Posterior vena cava (tissue), 2 donors: ENCODE measurements at places on chromosomes 6 and 20.

DNA sequence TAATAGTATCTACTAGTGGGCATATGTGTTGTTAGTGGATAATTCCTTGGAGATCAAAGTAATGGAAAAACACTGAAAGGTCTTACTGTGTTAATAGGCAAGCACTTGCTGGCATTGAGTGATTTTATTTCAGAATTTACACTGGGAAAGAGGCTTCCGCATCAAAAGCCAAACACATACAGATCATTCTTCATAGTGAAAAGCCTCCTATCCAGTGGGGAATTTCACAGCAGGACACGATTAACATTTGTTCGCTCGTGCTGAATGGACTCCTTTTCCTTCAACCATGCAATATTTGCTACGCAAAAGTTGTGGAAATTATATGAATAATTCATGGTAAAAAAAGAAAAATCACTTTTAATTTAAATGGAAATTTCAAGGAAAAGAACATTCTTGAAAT, 26.4 kb downstream of the GABRR1 start:
- DNase-seq, result no peak

DNA sequence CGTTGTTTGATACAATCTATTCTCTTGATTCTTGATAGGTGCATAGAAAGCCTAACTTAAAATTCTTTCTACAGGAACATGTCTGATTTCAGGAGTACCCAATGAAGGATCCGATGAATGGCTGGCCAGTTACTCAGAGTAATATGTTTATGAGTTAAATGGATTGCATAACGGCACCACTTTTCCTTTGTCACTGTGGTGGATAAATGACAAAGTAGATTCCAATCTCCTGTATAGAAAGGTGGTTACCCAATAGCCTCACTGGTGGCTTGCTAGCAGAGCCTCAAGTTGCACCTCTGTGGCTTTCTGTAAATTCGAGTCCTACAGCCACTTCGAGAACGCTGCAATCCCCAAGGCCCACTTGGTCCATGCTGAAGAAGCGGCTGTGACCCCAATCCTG, 28.4 kb downstream of the LHFPL5 start:
- no peak for DNase-seq

GRCh38 chr20:41563087-41563486, 55.1 kb downstream of the CHD6 start:
- no peak for DNase-seq

DNA sequence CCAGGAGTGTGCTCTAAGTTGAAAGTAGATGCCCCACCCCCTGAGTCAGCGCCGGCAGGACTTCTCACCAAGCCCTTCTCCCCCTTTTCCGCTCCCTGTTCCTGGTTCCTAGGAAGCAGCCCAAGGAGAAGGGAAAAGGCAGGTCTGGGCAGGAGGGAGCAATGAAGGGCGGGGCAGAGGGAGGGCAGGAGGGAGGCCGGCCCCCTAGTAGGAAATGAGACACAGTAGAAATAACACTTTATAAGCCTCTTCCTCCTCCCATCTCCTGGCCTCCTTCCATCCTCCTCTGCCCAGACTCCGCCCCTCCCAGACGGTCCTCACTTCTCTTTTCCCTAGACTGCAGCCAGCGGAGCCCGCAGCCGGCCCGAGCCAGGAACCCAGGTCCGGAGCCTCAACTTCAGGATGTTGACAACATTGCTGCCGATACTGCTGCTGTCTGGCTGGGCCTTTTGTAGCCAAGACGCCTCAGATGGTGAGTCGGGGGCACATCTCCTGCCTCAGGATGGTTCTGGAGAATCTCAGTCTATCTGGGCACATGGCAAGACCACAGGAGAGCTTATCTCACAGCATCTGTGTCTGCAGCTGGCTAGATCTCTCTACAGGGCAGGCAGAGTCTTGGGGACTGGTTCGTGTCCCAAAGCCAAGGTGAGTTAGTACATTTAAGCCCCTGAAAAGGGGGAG, at the start of gene PROCR:
TSS of gene PROCR (plus strand) at position 320 of the 681 bp plus-strand sequence. CDS start at position 403, 83 bp downstream.
- peak; percentile 96 for DNase-seq

DNA sequence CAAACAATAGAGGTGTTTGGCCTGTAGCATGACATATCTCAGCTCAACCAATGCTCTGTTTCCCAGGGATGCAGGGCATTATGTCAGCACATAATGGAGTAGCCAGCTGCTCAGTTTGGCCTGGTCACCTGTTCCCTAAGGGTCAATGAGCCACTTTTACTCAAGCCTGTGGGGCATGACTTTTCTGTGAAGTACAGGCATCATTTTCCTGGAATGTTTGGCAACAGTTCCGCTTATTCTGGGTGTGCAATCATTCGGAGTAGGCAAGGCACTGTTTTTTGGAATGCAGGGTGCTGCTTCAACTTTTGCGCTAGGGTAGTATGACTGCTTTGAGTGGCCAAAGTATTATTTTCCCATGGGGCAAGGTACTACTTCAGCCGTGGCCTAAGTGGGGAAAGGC, 665.4 kb downstream of the EPHA7 start:
- no peak for DNase-seq

DNA sequence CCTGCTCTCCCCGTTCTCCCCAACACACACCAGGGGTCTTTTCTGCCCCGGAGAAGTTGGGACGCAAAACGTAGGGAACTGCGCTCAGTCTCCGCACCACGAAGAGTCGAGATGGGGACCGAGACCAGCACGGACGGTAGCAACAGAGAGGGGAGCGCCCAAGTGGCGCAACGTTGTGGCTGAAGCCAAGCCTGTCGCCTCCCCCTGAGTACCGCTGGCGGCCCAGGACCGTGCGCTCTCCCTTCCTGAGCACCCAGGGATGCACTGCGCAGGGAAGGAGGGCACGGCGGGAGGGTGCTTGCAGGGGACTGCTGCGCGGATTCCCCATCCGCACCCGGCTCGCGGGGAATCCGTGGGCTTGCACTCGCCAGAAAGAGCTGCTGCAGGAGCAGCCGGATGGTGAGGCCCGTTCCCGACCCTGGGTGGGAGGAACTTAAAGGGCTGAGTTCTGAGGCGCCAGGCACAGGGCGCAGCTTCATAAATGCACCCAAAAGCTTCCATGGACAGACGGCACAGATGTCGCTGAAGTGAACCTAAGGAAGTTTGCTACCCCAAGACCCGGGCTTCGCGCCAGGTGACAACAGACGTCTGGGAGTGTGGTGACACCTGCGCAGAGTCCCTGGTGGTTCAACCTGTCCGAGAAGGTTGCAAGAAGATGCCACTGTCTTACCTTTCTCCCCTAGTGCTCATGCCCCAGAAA, 178.7 kb downstream of the TBXT start:
- no peak for DNase-seq

GRCh38 chr6:3133515-3133914, 15.0 kb downstream of the BPHL start:
- DNase-seq, result no peak

- DNase-seq, result no peak
Measured at GRCh38 chr6:111274593-111275217, 187.4 kb downstream of the SLC16A10 start.

DNA sequence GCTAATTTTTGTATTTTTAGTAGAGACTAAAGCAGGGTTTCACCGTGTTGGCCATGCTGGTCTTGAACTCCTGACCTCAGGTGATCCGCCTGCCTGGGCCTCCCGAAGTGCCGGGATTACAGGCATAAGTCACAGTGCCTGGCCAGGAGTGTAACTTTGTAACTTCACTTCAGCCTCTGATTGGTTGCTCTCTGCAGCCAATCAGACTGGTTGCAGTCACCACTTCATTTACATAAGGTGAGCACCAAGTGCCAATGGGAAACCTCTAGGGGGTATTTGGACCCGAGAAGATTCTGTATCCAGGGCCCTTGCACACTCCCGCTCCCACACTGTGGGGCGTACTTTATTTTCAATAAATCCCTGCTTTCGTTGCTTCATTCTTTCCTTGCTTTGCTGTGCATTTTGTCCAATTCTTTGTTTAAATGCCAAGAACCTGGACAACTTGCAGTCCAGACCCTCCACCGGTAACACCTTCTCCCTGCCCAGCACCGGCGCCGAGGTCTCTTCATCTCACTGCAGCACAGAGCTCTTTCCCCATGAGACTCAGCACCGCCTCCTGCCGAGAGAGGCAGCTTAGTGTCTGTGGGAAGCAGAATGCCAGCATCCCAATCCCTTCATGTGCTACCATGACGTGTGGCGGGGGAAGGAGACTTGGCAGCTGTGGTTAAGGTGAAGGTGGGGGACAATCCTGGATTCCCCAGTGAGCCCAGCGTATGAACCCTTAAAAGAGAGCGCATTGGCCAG, 14.0 kb upstream of the MRGBP start:
- no peak for DNase-seq

- no peak for DNase-seq
Measured at GRCh38 chr6:108847738-108848115, 495 bp upstream of the ARMC2 start.

GRCh38 chr6:129606664-129607063, 103.3 kb downstream of the ARHGAP18 start:
- no peak for DNase-seq

GRCh38 chr6:36430351-36430750, 12.3 kb downstream of the PXT1 start:
- DNase-seq, result no peak

DNA sequence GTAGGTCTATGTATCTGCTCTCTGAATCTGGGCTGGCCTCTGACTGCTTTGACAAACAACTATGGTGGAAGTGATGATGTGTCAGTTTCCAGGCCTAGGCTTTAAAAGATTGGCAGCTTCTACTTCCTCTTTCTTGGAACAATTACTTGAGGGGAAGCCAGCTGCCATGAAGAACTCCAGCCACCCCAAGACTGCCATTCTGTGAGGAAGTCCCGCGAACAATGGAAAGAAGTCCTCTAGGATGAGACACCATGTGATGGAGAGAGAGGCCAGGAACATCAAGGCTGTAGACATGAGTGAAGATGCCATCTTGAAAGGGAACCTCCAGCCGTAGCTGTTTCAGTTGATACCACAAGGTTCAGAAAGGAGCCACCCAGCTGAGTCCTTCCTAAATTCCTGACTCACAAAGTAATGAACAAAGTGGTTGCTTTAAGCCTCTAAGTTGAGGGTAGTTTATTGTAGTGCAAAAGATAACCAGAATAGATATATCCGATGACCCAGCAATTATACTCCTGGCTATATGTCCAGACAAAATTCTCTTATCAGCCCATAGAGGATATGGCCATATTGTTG, 15.3 kb upstream of the TCF15 start:
- no peak for DNase-seq

- no peak for DNase-seq
Measured at GRCh38 chr6:119566546-119567260, 217.1 kb upstream of the MAN1A1 start.

GRCh38 chr6:120077489-120077888, 727.9 kb upstream of the MAN1A1 start:
- DNase-seq, result no peak

- peak; percentile 20 for DNase-seq
Measured at GRCh38 chr20:49431329-49431728, 51.1 kb downstream of the KCNB1 start.

DNA sequence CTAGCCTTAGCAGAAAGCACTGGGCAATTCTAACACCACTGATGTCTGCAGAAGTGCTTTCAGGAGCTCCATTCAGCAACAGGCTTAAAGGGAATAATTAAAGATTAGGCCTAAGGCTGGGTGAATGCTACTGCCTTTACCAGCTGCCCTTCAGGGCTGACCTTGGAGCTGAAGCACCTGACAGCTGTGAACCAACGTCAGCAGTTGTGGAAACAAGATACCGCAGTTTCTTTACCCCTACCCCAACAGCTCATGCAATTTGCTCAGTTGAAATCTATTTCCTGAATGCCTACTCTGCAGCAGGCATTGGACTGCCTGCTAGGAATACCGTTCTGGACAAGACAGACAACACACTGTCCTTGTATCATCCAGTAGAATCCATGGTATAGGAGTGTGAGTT, 51.5 kb upstream of the ADTRP start:
- no peak for DNase-seq

DNA sequence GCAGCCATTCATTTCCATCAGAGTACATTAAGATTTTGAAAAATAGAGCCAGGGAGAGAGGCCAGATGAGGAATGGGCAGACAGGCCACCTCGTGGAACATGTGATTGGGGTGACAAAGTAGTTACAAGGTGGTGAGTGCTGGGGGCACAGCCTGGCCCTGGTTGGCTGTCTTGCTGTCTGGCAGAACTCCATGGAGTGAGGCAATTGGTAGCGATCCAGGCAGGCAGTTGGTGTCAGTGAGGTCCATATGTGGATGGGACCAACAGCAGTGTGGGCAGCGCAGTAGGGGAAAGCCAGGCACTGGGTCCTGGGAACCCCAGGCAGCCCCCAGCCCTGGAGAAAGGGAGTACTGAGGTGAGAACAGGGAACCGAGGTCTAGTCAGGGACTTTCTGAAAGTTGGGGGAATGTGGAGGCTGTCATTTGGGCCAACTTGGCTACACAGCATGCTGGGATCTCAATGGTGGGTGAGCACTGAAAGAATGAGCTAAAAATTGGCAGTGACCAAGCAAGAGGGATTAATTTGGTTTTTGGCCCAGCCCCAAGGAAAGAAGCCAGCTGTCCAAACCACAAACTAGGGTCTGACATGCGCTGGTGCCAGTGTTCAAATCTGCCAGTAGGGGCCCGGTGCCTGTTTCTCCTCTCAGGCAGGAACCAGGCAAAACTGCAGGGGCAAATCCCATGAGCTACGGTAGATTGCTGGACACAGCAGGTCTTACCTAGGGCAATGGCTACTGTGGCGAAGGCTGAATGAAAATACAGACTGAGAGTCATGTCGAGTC, 61.4 kb upstream of the E2F3 start:
- no peak for DNase-seq

DNA sequence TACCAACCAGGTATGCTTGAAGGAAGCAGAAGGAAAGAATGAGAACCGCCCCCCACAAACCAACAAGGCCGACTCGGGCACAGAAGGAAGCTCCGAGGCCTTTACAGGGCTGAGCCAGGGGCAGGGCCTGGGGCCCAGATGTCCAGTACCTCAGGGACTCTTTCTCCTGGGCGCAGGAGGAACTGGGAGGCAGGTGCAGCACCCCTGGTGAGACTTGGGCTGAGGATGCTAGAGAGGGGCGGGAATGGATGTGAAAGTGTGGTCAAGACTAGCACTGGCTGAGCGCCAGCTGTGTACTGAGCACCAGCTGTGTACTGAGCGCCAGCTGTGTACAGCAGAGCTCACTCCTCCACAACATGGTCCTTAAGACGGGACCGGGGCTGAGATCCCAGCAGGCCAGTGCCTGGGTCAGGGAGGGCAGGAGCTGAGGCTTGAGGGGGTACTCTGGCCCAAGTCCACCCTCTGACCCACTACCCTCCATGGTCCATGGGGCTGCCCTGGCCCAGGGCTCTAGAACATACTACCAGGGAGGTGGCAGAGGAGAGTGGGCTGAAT, 369.4 kb downstream of the TAF4 start:
- no peak for DNase-seq

- peak; percentile 83 for DNase-seq
Measured at GRCh38 chr6:85323435-85324040, 126.3 kb upstream of the NT5E start.

GRCh38 chr20:16129411-16129810, 443.8 kb downstream of the KIF16B start:
- no peak for DNase-seq
